ENCODE measurements at places on chromosomes 2 and 18. TPM values are rescaled to one million over a fixed set of nuclear protein-coding genes. Genes with fewer than 3 reads are reported as not detected.

GRCh38 chr2:112493858-112494648 lies 12.1 kb downstream of the TTL start:
- no peak for DNase-seq

- DNase-seq, result no peak
Measured at GRCh38 chr2:143264851-143265250, 135.6 kb downstream of the ARHGAP15 start.

- no peak for DNase-seq
Measured at GRCh38 chr2:28868611-28869010, 1.5 kb downstream of the TRMT61B start.

The LRATD1 gene
- 10.0 TPM for total RNA-seq

The ADCYAP1 gene
- 1.2 TPM for total RNA-seq

Data from breast epithelium (tissue), 4 donors.